NCI-H82 (cell line): ENCODE measurements at places on chromosomes 11 and 22.

DNA sequence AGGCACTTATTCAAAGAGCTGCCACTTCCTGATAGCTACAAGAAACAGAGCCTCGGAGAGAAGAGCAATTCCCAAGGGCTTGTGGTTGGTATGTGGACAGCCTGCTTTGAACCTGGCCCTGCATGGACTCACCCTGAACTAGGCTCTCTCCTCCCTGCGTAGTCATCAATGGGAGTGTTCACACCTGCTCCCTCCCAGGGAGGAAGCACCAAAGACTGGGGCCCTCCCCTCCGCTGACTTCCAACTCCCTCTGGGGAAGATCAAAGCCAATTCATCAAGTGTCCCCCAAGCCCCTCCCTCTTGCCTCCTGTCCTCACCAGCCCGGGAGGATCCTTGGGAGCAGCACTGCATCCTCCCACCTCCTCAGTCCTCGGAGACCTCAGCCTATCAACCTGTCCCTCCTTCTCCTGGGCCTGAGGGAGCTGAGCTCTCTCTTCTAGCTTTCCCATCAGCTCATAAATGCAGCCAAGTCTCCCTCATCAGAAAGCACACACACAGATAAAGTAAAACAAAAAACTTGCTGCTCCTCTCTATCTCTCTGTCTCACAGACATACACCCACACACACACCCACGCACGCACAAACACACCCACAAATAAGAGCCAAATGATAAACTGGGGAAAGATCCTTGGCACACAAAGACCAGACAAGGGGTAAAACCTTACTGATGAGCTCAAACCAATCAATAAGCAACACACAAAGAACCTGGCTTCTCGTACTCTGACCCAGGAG lies 3.3 kb downstream of the A4GALT start:
- DNase-seq = peak; percentile 56

- DNase-seq = no peak
Measured at GRCh38 chr22:35664955-35665587, 16.8 kb downstream of the APOL6 start.

DNA sequence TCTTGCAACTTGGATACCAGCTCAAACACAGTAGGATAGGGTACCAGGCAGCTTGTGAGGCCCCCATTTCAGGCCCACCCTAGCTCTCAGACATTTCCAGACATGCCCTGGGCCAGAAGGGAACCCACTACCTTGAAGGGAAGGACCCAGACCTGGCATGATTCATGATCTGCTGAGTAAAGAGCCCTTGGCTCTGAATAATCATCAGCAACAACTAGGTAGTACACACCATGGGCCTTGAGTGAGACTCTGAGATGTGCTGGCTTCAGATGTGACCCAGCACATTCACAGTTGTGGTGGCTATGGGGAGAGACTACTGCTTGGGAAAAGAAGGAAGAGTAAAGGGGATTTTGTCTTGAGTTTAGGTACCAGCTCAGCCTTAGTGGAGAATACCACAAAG lies 23.6 kb downstream of the JRKL start:
- DNase-seq = no peak

DNA sequence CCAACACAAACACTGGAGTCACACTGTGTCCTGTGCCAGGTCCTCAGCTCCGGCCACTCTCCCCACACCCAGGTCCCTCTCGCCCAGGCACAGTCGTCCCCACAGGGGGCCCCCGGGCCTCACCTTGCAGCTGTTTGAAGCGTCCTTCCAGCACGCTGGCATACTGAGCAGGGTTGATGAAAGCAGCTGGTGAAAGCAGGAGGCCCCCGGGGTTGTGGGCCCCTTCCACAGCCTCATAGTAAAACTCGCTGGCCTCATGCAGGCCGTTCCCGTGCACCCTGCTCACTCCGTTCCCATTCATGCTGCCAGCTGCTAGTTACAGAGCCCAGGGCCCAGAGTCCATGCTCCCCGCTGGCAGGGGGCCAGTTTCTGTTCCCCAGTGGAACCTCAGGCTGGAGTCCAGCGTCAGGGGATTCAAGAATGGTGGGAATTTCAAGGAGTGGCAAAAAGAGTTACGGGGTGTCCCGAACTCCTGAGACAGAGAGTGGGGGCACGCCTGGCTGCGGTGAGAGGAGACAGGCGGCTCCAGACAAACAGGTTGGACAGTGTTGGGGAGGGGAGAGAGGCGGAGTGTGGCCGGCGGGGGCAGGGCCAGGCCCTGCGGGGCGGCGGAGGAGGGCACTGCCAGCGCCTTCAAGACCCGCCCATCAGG lies 10.6 kb downstream of the SPTBN2 start:
- no peak for DNase-seq

DNA sequence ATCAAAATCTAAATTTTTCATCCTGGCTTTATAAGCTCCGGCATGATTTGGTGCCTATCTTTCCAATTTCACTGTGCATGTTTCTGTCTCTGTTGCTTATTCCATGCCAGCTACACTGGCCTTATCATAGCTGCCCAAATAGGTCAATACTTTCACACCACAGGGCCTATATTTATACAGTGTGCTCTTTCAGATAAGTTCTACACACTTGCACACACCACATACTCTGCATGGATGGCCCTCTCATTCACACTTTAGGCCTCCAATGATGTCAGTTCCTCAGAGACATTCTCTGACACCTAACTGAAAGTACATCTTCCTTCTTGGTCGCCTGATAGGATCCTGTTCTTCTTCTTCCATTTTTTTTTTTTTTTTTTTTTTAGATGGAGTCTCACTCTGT lies 7.0 kb downstream of the ALG8 start:
- no peak for DNase-seq

GRCh38 chr11:8025816-8026215 lies 38.7 kb downstream of the EIF3F start:
- DNase-seq = no peak

DNA sequence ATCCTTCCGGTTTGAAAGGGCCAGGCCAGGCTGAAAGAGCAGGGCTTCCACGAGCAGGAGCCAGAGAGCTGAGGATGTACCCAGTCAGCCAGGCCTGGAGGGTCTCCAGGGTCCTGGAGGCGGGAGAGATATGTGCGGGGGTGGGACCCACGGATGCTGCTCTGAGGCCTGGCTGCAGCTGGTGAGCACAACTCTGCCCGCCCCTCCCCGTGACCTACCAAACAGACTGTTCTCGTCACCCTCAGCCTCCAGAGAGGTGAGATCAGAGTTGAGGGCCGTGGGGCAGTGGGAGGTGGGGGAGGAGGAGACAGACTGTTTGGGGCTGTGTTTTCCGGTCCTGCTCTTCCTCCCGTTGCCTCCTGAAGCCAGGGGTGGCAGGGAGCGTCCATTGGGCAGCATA lies 42.2 kb downstream of the TRIOBP start:
- no peak for DNase-seq

GRCh38 chr22:35660291-35661127 lies 12.3 kb downstream of the APOL6 start:
- peak; percentile 31 for DNase-seq

DNA sequence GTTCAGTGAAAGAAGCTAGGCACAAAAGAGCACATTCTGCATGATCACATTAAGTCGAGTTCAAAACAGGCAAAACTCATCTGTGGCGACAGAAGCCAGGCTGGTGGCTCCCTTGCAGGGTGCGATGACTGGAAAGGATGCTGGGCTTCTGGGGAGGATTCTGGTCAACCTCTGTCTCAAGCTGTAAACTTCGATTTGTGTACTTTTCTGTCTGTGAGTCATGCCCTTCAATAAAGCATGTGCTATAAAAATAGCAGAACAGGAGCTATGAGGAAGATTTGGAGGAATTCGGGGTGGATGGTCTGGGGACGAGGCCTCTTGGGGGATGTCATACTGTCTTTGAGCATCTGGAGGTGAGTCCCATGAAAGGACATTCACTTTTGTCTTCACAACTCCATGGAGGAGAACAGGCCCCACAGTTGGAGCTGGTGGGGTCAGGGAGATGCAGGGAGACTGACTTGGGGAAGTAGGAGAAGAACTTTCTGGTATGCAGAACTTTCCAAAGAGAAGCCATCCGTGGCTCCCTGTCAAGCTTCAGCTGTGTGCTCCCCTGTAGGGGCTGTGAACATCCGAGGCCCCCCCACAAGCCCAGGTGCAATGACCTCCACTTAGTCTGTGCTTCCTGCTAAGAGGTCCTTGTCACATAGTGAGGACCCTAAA lies 77.8 kb upstream of the LINC01488 start:
- no peak for DNase-seq

GRCh38 chr11:109939166-109939810 lies 153.9 kb upstream of the ZC3H12C start:
- peak; percentile 80 for DNase-seq

GRCh38 chr11:26187639-26188038 lies 144.3 kb upstream of the ANO3 start:
- DNase-seq = no peak

DNA sequence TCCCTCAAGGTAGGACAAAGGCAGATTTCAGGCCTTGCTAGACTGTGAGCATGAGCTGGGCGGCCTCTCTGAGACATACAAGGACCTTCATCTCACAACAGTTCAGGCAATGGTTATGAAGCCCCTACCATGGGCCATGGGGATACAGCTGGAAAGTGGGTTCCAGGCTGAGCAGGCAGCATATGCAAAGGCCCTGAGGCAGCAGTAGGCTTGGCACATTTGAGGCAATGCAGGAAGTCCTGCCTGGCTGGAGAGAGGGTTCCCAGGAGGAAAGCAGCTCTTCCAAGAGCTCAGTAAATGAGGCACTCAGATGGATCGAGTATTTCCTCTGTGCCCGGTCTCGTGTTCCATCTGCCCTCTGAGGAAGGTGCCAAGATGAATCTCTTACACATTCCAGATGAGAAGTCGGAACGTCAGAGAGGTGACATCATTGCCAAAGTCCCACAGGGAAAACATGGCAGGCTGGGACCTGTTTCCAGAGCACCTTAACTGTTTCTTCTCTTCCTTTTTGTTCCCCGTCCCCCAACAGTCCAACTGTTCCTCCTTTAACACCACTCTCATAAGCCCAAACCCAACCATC lies 388.6 kb downstream of the MN1 start:
- DNase-seq = no peak

DNA sequence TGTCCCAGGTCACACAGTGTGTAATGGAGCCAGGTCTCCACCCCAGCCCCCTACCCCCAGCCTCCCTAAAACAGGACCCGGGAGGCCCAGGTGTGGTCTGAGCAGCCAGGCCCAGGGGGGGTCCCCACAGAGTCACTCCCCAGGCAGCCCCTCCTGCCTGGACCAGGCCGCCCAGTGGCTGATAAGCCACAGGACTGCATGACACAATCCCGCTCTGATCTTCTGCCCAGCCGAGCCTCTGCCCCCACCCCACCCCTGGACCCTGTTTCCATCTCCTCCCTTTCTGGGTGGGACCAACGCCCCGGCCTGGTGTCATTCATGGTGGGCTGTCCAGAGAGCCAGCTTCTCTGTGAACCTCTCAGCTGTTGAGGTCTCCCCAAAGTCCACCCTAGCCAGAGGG lies 7.8 kb upstream of the LIF start:
- no peak for DNase-seq

DNA sequence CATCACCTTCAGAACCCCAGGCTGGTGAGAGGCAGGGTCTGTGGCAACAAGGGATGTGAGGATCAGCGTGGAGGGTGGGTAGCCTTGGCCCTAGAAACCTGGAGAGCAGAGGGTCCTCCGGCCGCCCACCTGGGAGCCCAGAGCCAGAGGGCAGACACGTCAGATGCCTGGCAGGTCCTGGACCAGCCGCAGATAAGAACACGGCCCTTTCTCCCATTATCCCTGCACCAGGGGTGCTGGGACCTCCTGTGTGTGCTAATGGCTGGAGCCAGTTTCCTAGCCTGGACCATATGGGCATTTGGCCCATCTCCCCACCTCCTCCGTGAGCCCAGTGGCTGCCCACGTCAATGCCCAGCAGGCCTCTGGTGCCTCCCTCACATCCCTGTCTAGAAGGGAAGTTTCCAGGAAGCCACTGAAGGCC lies 88.4 kb downstream of the MORC2 start:
- no peak for DNase-seq

DNA sequence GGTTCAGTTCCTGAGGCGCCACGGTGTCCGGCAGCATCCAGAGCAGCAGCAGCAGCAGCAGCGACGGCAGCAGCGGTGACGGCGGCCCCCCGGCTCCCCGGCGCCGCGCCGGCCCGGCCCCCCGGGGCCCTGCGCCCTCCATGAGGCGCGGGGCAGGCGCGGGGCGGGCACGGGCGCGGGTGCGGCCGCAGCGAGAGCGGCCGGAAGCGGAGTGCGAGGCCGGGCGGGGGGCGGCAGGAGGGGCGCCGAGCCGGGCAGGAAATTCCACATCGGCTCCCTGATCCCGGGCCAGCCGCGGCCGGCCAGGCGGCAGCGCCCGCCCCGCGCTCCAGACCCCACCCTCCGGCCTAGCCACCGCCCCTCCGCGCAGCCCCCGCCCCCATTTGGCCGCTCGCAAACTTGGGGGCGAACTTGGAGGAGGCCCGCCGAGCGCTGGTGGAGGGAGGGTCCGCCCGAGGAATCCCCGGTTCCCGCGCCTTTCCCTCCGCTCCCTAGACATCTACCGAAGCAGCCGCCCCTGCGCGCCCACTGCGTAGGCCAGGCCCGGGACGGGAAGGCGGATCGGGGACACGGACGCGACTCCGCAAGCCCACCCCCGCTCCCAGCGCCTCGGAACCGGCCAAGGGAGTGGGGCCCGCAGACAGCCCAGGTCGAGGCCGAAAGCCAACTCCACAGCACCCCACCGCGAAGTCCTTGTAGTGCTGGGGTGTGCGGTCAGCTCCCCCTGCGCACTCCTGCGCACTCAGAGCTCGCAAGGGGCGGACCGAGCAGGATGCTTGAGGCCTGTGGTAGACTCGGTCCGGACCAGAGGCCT lies at the start of gene SCARF2:
TSS of gene SCARF2 (minus strand) at position 213 of the 814 bp plus-strand sequence. CDS start at position 142, 71 bp downstream.
- DNase-seq = peak; percentile 64

DNA sequence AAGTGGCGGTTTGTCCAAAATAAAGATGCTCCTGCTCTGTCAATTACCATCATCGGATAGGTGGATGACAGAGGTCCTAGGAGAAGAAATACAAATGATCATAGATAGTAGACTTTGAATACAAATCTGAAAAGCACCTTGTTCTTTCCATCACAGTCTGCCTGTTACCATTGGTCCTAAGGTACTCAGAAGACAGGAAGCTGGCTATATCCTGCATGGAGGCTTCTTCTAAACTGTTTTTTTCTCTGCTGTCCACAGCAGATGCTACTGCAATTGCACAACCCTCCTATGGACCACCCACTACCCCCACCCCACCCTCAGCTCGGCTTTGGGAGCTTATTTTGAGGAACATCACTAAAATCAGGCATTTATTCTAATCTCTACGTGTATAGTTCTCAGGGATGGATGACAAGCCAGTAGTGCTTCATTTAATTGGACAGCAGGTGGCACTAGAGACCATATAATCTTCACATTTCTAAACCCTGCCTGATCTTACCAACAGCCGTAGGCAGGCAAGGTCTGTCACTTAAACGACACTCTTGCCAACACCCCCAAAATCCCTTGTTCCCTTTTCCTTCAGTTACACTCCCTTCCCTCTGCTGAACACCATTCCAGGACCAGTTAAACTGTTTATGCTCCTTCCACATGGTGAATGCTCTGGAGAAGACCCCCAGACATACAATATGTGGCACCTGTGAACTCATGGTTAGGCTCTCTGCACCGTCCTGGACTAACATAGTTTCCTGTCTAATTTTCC lies 6.6 kb upstream of the PTS start:
- peak; percentile 77 for DNase-seq
